ENCODE measurements at places on chromosomes 11 and 22. TPM values are rescaled to one million over a fixed set of nuclear protein-coding genes. Genes with fewer than 3 reads are reported as not detected.
A peak's percentile ranks its signal among the peaks of the same experiment; 100 is the strongest.

Gene KDM4D
- 0.33 TPM for total RNA-seq

Gene SLC1A2
- total RNA-seq, result 0.42 TPM

Gene BDNF
- not detected for total RNA-seq

Gene TMEM25
- 51.7 TPM for total RNA-seq

Gene RHOD
- 22.8 TPM for total RNA-seq

Gene OR52N4
- total RNA-seq, result not detected

Gene CARNS1
- total RNA-seq, result 0.83 TPM

Gene MMP7
- total RNA-seq, result not detected

DNA sequence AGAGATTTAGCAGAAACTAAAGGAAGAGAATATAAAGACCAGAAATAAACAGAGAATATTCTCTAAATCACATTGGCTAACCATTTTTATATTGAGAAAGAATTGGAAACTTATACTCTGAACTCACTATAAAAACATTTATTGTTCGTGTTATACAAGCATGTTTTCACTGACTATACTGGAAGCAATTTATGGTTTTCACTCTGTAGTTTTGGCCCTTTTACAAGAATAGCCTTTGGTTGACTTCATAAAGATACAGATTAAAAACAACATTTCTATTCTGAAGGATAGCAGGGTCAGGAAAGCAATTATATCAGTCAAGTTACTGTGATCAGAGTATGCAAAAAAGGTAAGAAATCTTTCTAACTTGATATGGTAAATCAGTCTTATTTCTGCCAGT is 965.7 kb upstream of the FAT3 start:
- DNase-seq, result no peak
- H3K4me1 ChIP-seq, result no peaks in the 10 kb centered on the region
- H3K4me3 ChIP-seq, result no peak overlapping the region
- H3K27me3 ChIP-seq, result no peaks in the 10 kb centered on the region

- no peaks in the 10 kb centered on the region for H3K4me1 ChIP-seq
- DNase-seq, result peak; percentile 77
- H3K27me3 ChIP-seq, result no peaks in the 10 kb centered on the region
- H3K4me3 ChIP-seq, result no peak overlapping the region
- H3K27ac ChIP-seq, result no peak overlapping the region
Measured at GRCh38 chr11:86775361-86775760, 25.0 kb upstream of the PRSS23 start.

- H3K27ac ChIP-seq, result peak overlapping the region; percentile 41
- peaks cover 32% of the 10 kb centered on the region for H3K4me1 ChIP-seq
- DNase-seq, result no peak
- H3K4me3 ChIP-seq, result no peak overlapping the region
Measured at GRCh38 chr11:73359341-73359740, 16.9 kb upstream of the RELT start.

- no peaks in the 10 kb centered on the region for H3K36me3 ChIP-seq
- H3K27ac ChIP-seq, result no peak overlapping the region
Measured at GRCh38 chr11:106986261-106986660, 32.0 kb downstream of the GUCY1A2 start.

DNA sequence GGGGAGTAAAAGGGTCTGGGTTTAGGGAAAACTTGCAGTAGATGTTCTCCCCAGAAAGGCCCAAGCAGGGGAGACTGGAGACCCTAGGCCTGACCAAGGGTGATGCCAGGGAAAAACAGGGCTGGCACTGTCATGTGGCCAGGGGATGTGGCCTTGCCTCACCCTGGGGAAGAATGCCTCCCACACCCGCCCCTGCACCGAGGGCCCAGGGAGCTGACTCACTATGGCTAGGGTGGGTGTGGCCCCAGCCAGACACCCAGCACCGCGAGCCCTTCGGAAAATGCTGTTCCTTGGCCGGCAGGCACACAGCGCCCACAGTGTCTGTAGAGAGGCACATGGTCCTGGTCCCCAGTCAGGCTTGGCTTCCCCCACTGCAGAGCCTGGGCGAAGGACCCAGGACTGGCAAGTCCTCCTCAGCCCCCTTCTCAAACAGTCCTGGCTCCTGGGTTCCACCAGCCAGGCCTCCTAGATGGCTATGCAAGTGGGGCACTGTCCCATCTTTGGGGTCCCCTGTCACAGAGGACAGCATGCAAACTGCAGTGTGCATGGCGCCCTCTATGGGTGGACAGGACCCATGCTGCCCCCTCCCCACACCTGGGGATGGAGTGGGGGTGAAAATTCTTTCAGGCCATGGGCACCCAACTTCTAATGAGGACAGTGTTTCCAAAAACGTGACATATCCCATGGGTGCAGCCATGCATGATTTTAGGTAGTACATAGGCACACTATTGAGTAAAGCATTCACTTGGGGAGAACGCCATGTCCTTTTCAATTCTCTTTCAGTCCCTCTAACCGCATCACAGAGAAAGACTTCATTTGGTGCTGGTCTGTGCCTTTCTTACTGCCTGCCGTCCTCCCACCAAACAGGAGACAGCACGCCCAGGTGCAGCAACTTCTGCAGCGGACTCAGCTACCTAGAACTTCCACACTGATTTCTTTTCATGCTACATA is 15.2 kb downstream of the TMPRSS5 start:
- no peaks in the 10 kb centered on the region for H3K36me3 ChIP-seq
- no peaks in the 10 kb centered on the region for H3K4me1 ChIP-seq
- H3K4me3 ChIP-seq, result no peak overlapping the region
- DNase-seq, result no peak
- no peak overlapping the region for H3K27ac ChIP-seq

GRCh38 chr22:46430961-46431838 is 95.7 kb downstream of the TRMU start:
- H3K36me3 ChIP-seq, result peaks cover 2% of the 10 kb centered on the region
- H3K4me1 ChIP-seq, result no peaks in the 10 kb centered on the region
- no peak overlapping the region for H3K27ac ChIP-seq
- DNase-seq, result no peak
- no peaks in the 10 kb centered on the region for H3K27me3 ChIP-seq

GRCh38 chr22:37192204-37192603 is 4.2 kb upstream of the C1QTNF6 start:
- no peak for DNase-seq
- H3K4me3 ChIP-seq, result no peak overlapping the region
- no peaks in the 10 kb centered on the region for H3K36me3 ChIP-seq
- no peak overlapping the region for H3K27ac ChIP-seq
- no peaks in the 10 kb centered on the region for H3K27me3 ChIP-seq
- H3K4me1 ChIP-seq, result peaks cover 56% of the 10 kb centered on the region

DNA sequence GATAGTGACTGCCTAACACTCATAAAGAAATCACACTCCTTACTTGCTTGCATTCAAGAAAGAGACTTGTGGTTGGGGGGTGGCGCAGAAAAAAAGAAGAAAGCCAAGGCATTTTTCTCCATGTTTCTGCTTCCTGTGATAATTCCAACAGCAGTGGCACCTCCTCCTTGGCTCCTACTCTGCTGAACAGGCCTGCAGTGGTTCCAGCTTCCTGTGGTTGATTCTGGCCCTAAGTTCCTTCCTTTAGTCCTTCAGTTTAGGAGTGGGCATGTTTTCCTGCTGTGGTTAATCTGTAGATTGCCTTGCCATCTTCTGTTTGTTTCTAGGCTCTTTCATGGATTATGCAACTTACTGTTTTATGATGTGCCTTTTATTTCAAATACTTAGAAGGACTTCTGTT is 940.4 kb downstream of the DLG2 start:
- H3K4me1 ChIP-seq, result no peaks in the 10 kb centered on the region
- no peak for DNase-seq
- H3K27me3 ChIP-seq, result no peaks in the 10 kb centered on the region
- H3K36me3 ChIP-seq, result no peaks in the 10 kb centered on the region
- no peak overlapping the region for H3K27ac ChIP-seq

GRCh38 chr11:8335186-8335585 is 71.5 kb upstream of the LMO1 start:
- no peaks in the 10 kb centered on the region for H3K27me3 ChIP-seq
- no peak for DNase-seq
- H3K36me3 ChIP-seq, result no peaks in the 10 kb centered on the region
- H3K27ac ChIP-seq, result no peak overlapping the region
- H3K4me3 ChIP-seq, result no peak overlapping the region
- H3K4me1 ChIP-seq, result no peaks in the 10 kb centered on the region

GRCh38 chr11:44865866-44866272 is 84.8 kb downstream of the TP53I11 start:
- H3K4me1 ChIP-seq, result peaks cover 93% of the 10 kb centered on the region
- peak overlapping the region; percentile 95 for H3K27ac ChIP-seq
- no peak for DNase-seq

GRCh38 chr11:123185326-123185725 is 9.7 kb downstream of the CLMP start:
- H3K27me3 ChIP-seq, result no peaks in the 10 kb centered on the region
- H3K4me1 ChIP-seq, result peaks cover 99% of the 10 kb centered on the region

DNA sequence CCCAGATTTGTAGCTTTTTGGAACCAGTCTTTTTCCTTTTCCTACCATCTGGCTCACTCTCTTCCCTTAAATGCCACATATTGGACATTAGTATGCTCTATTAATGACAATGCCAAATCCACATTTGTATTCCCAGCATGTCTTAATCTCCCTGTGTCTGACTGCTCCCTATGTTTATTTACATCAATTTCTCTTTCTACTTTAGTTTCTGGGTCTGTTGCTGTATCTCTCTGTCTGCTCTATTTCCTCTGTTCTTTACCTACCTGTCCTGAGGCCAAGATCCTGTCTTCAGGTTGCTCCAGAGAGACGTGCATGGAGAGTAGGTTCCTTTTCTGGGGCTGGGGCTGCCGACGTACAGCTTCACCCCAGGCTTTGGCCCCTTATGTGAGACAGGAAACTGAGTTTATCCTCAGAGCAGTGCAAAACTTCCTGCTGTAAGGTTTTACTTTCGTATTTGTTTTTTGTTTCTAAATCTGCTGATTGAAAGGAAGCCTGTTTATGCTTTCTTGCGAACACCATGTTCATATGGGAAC is 25.6 kb downstream of the OR2AG2 start:
- peak overlapping the region; percentile 52 for H3K27ac ChIP-seq
- no peak for DNase-seq
- H3K4me1 ChIP-seq, result no peaks in the 10 kb centered on the region
- H3K27me3 ChIP-seq, result no peaks in the 10 kb centered on the region
- peak overlapping the region; percentile 22 for H3K4me3 ChIP-seq

GRCh38 chr11:110720431-110721275 is 8.4 kb upstream of the ARHGAP20 start:
- no peaks in the 10 kb centered on the region for H3K4me1 ChIP-seq
- H3K36me3 ChIP-seq, result no peaks in the 10 kb centered on the region
- no peaks in the 10 kb centered on the region for H3K27me3 ChIP-seq
- H3K4me3 ChIP-seq, result no peak overlapping the region
- no peak overlapping the region for H3K27ac ChIP-seq

- H3K27ac ChIP-seq, result no peak overlapping the region
- H3K36me3 ChIP-seq, result no peaks in the 10 kb centered on the region
- no peaks in the 10 kb centered on the region for H3K4me1 ChIP-seq
- no peak overlapping the region for H3K4me3 ChIP-seq
Measured at GRCh38 chr22:48613566-48614200, 1214.0 kb downstream of the BRD1 start.

DNA sequence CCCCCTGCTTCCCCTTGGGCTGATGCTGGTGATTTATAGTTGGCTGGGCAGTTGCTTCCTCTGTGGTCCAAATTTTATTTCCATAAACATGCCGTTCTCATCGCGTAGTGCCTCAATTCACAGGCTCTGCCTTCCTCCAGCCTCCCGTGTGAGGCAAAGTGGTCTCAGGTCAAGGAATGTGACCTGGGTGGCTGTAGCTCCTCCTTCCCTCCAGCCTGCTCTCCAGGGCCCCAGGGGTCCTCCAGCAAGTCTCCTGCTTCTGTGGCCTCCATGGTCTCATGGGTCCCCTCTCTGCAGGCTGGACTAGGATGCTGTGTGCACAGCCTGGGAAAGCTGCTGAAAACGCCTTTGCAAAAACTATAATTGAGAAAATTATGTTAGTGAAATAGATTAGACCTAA is 694.1 kb downstream of the BRD1 start:
- no peaks in the 10 kb centered on the region for H3K4me1 ChIP-seq
- DNase-seq, result no peak
- no peak overlapping the region for H3K27ac ChIP-seq
- H3K4me3 ChIP-seq, result no peak overlapping the region
- H3K27me3 ChIP-seq, result no peaks in the 10 kb centered on the region
- no peaks in the 10 kb centered on the region for H3K36me3 ChIP-seq

DNA sequence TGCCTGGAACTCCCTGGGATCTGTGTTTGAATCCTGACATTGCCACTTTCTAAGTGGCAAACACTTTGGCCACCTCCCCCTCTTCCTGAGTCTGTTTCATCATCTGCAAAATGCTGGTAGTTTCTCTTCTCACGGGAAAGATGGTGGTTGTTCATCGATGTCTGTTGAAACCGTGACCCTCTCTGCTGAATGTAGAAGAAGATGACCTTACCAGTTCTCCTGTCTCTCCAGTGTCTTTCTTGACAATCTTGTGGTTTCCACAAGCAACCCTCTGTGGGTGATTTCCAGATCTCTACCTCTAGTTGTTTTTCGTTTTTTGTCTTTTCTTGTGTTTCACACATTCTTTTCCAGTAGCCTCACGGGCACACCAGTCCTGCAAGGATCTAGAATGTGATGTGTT is 27.5 kb downstream of the ZBTB16 start:
- DNase-seq, result no peak
- no peaks in the 10 kb centered on the region for H3K27me3 ChIP-seq
- H3K4me3 ChIP-seq, result no peak overlapping the region
- peaks cover 100% of the 10 kb centered on the region for H3K4me1 ChIP-seq
- H3K27ac ChIP-seq, result no peak overlapping the region

- H3K36me3 ChIP-seq, result peaks cover 43% of the 10 kb centered on the region
- no peak for DNase-seq
- H3K4me3 ChIP-seq, result no peak overlapping the region
- no peaks in the 10 kb centered on the region for H3K27me3 ChIP-seq
- no peak overlapping the region for H3K27ac ChIP-seq
Measured at GRCh38 chr11:126288237-126288636, 5.3 kb downstream of the TIRAP start.

- no peak for DNase-seq
- H3K36me3 ChIP-seq, result no peaks in the 10 kb centered on the region
- H3K27me3 ChIP-seq, result no peaks in the 10 kb centered on the region
Measured at GRCh38 chr11:34242037-34242625, 115.7 kb downstream of the ABTB2 start.

DNA sequence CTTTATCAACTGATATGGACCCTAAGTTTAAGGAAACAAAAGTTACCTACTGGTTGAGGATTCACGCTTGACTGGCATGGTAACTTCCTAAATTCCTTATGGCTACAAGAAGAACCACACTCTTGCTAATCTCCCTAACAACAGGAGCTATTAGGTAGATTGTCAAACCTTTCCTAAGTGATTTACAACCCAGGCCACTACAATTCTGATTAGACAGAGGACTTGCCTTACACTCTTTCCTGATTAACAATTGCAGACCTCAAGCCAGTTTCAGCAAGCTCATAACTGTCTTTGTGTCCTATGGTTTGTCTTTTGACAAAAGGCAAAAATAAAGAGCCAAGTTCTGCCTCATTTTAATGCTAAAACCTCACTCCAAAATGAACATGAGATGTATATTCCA is 16.3 kb downstream of the OR52K2 start:
- H3K36me3 ChIP-seq, result no peaks in the 10 kb centered on the region
- H3K4me3 ChIP-seq, result no peak overlapping the region
- DNase-seq, result no peak
- no peaks in the 10 kb centered on the region for H3K27me3 ChIP-seq
- H3K4me1 ChIP-seq, result no peaks in the 10 kb centered on the region
- no peak overlapping the region for H3K27ac ChIP-seq

- H3K4me1 ChIP-seq, result peaks cover 87% of the 10 kb centered on the region
- no peaks in the 10 kb centered on the region for H3K27me3 ChIP-seq
- peaks cover 18% of the 10 kb centered on the region for H3K36me3 ChIP-seq
- H3K27ac ChIP-seq, result peak overlapping the region; percentile 90
- DNase-seq, result no peak
Measured at GRCh38 chr11:73343076-73343873, 32.9 kb upstream of the RELT start.

All from esophagus muscularis mucosa (tissue), 4 donors.